ENCODE measurements at places on chromosomes 4 and X. TPM values are rescaled to one million over a fixed set of nuclear protein-coding genes. Genes with fewer than 3 reads are reported as not detected.

- no peak for DNase-seq
Measured at GRCh38 chrX:119003462-119003861, 29.0 kb downstream of the LONRF3 start.

GRCh38 chr4:120545391-120545790 is 377.1 kb downstream of the PRDM5 start:
- no peak for DNase-seq

GRCh38 chr4:189497516-189497915 is 443.2 kb upstream of the FRG1 start:
- DNase-seq = no peak

DNA sequence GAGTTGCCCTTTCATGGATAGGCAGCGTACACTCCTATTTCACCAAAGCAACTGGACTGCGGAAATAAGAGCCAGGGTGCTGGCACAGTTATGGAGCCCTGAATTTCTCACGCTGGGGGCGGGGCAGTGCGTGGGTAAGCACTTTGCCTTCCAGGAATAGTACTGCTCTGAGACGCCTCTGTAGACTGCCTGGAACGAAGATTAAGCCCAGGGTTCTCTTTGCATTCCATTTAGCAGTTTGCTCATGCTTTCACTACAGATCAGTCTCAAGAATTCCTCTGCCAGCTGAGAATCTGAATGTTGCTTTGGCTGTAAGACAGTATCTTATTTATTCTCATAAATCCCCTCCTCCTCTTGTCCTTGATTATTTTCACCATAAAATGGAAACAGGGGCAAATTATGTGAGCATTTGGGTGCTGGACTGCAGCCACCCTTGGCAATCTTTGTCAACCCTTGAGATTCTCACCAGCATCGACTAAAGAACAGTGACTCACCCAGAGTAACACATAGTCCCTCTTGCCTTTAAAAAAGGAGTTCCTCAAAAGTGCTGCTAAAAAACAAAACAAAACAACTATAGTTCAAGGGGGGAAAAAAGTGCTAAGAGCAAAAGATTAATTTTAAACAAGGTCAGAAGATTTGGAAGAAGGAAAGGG is 88.9 kb upstream of the CITED1 start:
- DNase-seq = no peak

- no peak for DNase-seq
Measured at GRCh38 chr4:134544303-134544770, 342.7 kb upstream of the PABPC4L start.

- no peak for DNase-seq
Measured at GRCh38 chr4:144711700-144712456, 65.9 kb downstream of the HHIP start.

DNA sequence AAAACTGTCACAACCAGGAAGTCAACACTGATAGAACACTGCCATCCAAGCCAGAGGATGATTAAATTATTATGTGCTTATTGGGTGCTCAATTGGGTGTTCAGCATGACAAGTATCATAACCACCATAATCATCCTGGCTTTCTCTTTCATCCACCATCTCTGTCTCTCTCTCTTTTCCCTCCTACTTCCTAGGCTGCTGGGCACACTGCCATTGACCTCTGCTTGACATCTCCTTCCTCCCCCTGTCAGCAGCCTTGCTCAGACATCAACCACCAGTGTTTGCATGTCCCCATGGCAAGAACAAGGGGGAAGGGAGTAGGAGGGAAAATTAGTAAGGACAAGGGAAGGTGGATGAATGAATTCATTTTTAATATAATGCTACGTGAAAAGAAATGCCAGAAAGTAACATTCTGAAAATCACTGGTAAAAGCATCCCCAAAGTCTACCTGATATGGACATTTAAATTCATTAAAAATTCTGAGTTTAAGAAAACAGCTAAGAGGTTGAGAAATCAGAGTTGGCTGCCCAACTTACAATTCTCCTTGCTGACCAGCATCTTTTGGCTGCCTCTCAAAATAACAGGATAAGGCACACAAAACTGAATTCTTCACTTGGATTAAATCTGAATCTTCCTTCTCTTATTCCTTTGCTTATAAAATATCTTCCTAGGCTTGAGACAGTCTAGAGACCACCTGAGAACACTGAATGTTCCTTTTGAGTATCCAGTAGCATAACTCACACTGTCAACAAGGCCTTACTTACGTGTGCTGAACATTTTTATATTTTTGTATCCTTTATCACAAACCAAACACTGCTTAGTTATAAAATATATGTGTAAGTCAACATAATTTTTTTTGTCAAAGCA is 48.5 kb downstream of the SNCA start:
- DNase-seq = no peak

RNF212 gene
- polyA plus RNA-seq = 5.8 TPM
